ENCODE measurements at places on chromosomes 5 and 9.
A peak's percentile ranks its signal among the peaks of the same experiment; 100 is the strongest.

DNA sequence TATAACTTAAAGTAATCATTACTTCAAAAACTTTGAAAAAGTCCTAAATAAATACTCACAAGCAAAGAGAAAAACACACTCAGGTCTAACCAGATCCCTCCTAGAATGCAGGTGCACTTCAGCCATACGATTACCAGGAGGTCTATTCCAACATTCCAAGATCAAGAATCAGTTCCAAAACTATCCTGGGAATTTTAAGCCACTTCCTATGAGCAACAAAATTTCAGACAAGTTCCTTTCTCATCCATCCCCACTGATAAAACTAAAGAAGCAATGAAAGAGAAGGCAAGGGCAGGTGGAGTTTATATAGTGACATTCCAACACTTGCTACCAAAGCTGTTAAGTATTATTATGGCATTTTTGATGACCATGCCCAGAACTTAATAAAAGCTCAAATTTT, 29.6 kb downstream of the MLLT3 start:
- peak; percentile 76 for DNase-seq

- no peak for DNase-seq
Observed at GRCh38 chr5:155844542-155844941, 482.4 kb upstream of the SGCD start.

GRCh38 chr9:129318121-129319075, 140.3 kb upstream of the IER5L start:
- DNase-seq, result no peak

DNA sequence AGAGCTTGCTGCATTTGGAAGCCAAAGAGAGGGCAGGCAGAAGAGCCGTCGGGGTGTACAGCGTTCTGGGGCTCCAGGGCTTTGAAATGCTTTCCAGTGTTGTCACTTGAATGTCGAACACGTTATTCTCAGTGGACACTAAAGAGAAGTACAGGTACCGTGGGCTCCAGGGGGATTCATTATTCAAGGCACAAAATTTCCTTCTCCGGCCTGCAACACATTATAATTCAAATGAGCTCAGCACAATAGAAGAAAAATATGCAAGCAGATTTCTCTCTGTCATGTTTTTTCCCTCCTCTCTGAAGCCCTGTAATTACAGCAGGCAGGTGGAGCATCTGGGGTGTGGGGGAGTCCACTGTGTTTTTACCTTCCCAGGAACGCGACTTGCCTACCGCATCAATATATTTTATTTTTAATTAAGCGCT, 293.1 kb downstream of the ZSWIM6 start:
- no peak for DNase-seq

- DNase-seq, result no peak
Observed at GRCh38 chr5:120219988-120220387, 244.1 kb upstream of the PRR16 start.

DNA sequence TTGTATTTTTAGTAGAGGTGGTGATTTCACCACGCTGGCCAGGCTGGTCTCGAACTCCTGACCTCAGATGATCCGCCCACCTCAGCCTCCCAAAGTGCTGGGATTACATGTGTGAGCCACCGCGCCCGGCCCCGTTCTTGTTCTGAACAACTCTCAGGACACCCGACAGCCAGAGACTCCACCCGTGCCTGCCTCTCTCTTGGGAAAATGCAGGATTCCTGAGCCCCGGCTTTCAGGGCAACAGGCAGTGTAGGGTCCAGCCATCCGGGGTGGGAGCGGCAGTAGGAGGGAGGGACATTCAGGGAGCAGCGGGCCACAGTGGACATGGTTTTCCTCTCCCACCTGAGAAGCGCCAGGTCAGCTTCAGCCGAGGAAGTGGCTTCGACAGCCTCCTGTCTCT, 34.4 kb downstream of the NCS1 start:
- no peak for DNase-seq

- peak; percentile 7 for DNase-seq
Observed at GRCh38 chr9:97362777-97363545, 48.9 kb upstream of the TDRD7 start.

GRCh38 chr5:17216974-17217492, 398 bp upstream of the BASP1 start:
- DNase-seq, result no peak

DNA sequence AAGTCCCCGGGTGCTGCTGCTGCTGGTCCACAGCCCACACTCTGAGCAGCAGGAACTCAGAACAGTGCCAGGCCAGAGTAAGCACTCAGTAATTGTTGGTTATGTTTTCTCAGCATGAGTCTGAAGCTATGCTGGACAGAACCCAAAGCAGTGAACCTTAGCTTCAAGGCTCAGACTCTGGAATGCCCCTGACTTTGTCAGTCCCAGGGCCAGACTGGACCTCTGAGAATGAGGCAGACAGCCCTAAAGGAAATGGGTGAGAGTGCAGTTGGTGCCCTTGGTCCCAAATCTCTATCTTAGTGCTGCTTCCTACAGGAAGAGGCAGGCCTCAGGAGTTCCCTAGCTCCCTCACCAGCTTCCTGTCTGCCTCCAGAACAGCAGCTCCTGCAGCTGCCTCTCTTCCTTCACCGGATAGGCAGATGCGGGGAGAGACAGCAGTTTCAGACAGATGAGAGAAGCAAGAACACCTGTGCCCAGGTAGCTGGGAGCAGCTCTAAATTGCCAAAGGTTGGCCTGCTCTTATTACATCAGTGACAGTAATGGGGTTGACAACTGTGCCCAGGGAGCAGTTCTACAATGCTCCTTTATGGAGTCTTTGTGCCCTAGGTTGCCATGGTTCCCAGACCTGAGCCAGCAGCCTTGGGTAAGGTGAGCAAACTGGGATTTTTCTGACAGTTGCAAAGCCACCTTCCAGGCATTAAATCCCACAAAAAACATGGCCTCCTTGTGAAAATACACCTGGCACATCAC, 82.2 kb upstream of the CXCL14 start:
- peak; percentile 97 for DNase-seq

- peak; percentile 43 for DNase-seq
Observed at GRCh38 chr9:130940693-130941576, 1.9 kb upstream of the FIBCD1 start.

DNA sequence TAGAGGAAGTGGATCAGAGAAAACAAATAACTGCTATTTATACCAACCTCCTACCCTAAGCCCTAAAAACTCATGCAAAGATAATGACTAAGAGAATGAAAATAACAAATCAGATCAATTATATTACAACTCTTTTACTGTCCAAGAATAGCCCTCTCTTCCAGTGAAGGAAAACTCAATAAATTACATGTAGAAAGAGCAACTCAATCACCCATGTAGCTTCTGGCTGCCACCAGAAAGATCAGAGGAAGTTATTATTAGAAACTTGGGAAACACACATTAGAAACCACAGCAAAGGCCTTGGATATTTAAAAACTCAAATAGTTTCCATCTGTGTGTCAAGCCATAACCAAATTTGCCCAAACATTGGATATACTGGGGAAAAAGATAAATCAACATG, 134.0 kb upstream of the TARS1 start:
- peak; percentile 54 for DNase-seq
